ENCODE measurements at places on chromosomes 5 and 9.

- DNase-seq: no peak
Observed at GRCh38 chr5:167731951-167732350, 559.5 kb upstream of the WWC1 start.

DNA sequence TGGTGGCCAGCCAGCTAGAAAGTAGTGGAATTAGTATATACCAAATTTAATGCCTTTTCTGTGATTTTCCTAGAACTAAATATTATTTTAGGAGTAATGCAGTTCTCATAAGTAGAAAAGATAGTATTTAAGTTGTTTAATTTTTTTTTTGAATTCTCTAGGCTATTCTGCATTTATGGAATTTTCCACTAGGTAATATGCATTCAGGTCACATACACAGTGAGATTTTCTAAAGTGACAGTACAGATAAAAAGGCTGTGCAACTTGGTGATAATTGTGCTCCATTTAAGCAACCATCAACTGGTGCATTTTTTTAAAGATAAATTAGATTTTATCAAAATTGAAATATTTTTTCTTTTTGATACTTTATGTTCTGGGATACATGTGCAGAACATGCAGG lies 111.5 kb downstream of the SCAMP1 start:
- no peak for DNase-seq

DNA sequence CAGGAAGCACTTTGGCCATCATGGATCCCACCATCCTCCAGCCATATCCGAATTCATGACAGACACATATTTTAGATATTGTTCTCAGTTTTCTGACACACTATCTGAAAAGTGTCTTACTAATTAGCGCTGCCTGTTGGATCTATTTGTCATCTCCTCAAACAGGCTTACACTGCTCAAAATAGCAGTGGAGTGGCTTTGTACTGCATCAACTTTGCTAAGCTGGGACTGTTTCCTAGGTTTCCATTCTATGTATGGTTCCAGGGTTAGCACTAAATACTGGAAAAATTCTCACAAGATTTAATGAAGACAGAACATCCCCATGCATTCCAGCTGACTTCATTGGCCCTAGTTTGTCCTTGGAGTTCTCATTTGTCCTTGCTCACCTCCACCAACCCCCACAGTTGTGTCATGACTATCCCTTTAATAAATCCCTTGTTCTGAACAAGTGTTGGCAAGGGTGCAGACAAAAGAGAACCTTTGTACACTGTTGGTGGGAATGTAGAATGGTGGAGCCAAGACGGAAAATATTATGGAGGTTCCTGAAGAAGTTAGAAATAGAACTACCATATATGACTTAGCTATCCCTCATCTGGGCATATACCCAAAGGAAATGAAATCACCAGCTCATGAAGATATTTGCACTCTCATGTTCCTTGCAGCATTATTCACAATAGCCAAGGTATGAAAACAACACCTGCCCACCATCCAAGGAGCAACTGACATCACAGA lies 136.5 kb upstream of the RAI14 start:
- no peak for DNase-seq

- no peak for DNase-seq
Observed at GRCh38 chr5:174511714-174512253, 212.6 kb upstream of the MSX2 start.

GRCh38 chr5:34684281-34684979 lies 28.3 kb downstream of the RAI14 start:
- DNase-seq: no peak

GRCh38 chr5:76608833-76609232 lies 14.4 kb downstream of the F2RL2 start:
- DNase-seq: peak; percentile 33

DNA sequence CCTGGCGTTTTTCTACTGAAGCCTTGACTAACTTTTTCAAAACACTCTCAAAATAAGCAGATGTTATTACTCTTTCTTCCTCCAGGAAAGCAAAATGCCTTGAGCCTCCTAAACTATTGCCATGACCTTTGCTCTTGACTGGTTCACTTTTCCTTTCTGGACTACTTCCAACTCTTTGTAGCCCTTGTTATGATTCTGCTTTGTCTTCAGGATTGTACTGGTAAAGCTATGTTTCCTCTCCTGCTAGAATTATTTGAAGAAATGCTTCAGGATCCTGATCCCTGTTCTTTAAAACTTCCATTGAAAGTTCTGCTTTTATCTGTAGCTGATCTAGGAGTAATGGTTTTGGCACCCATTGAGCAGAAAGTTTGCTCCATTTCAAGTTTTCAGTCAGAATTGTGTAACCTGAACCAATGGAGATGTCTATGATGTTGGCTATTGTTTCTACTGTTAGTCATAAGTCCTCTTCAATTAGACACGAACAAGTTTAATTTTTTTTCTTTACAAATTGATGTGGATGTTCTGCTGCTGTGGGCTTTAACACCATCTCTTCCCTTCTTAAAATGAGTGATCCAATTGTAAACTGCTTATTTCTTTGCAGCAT lies 1356.4 kb downstream of the EFNA5 start:
- DNase-seq: no peak

DNA sequence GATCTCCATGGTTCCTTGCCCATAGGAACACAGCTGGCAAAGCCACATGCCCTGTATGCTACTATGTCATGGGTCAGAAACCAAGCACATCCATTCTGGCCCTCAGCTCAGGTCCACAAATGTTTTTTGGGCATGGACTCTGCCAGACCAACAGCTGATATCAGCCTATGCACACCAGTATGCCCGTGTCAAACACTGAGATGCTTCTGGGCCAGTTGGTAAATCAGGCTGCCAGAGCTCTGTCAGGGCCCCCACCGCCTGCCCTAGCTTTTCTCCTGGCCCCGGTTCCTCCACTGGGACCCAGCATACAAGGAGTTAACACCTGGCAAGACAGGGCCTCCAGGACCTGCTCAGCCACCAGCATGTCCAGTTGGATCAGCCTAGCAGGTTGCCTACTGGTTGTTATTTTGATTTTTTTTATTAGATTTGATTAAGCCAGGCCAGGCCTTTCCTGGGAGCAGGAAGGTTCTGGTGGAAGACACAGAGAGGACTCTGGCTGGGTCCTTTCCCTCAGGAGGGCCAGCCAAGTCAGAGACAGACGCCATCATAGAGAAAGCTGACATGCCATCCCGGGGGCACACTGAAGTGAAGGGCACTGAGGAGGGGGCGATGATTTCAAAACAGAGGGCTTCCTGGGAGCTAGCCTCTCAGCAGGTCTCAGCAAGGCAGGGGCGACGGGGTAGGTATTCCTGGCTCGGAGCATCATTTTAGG lies 65.8 kb downstream of the TSTD2 start:
- DNase-seq: no peak

Measured in CD4-positive, alpha-beta T cell treated with Interleukin-4 for 1 hour (primary cell).